Neural crest cell (in vitro differentiated cells): ENCODE measurements at places on chromosomes 6 and 20. TPM values are rescaled to one million over a fixed set of nuclear protein-coding genes. Genes with fewer than 3 reads are reported as not detected.

- no peak for DNase-seq
Observed at GRCh38 chr6:131471331-131471730, 101.7 kb upstream of the ARG1 start.

DNA sequence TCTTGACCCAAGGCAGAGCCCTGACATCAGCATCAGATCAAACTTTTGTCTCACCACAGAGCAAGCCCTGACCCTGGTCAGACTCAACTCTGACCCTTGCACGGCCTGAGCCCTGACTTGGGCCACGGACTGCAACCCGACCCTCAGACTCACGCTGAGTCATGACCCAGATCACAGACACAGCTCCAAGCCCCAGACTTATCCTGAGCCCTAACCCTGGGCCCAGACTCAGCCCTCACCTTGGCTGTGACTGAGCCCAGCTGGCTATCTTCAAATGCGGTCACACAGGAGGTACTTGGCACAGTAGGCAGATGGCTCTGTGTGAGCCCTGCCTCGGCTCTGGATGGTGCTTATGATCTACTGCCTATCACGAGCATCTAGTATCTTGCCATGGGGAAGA lies 602.3 kb downstream of the PTPRT start:
- no peak for DNase-seq

- DNase-seq, result no peak
Observed at GRCh38 chr6:82711105-82711827, 347.6 kb downstream of the TPBG start.

- no peak for DNase-seq
Observed at GRCh38 chr6:155310596-155310995, 3.7 kb downstream of the TFB1M start.

GRCh38 chr6:140987364-140988155 lies 1145.2 kb upstream of the GJE1 start:
- no peak for DNase-seq

GRCh38 chr6:32047855-32048766 lies 9.9 kb downstream of the CYP21A2 start:
- DNase-seq, result peak; percentile 80

GRCh38 chr6:31246051-31246521 lies 25.8 kb downstream of the HLA-C start:
- DNase-seq, result no peak

DNA sequence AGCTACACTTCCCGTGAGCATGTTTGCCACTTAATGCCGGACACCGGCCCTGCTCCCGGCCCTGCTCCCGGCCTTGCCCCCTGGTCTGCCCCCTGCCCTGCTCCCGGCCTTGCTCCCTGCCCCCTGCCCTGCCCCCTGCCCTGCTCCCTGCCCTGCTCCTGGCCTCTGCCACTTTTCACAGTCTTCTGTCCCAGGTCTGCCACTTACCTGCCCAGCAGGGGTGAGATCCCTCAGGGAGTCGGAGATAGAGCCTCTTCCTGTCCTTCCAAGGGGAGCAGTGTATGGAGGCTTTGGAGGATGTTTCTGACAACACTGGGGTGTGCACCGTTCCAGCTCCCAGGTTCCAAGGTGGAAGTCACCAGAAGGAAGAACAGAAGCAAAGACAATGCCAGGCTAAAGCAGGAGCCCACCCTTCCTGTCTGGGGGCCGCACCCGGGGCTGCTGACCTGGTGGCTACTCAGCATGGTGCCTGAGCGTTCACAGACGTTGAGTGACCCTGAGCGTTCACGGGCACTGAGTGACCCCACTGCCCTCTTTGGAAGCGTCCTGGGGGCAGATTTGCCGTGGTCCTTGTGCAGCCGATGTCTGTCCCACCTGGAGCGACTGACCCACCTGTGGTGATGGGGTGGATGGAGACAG lies 199.8 kb downstream of the DLL1 start:
- no peak for DNase-seq

EGFL8 gene
- total RNA-seq, result 39.3 and 44.0 TPM in 2 replicates

STMND1 gene
- not detected in 2 replicates for total RNA-seq

CLVS2 gene
- 1.2 and 1.3 TPM in 2 replicates for total RNA-seq

STK38 gene
- 26.8 and 27.7 TPM in 2 replicates for total RNA-seq

IPCEF1 gene
- 0.28 and 0.52 TPM in 2 replicates for total RNA-seq

SLC17A1 gene
- not detected in 2 replicates for total RNA-seq
